ENCODE measurements at places on chromosomes 2 and 18.

DNA sequence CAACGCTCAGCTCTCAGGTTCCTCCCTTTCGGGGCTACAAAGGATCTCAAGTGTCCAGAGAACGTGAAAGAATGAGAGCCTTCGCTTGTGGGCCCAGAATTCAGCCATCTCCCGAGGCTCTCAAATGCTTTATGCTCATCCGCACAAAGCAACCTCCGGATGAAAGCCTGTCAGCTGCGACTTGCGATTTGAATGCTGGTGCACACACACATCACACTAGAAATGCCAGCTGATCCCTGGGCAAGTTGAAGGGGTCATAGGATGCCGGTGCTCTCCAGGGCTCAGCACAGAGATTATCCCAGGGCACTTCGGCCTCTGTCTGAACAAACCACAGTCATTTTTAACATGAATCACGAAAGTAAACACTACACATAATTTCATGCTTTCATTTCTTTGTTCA is 141.8 kb upstream of the MYT1L start:
- no peak for DNase-seq

DNA sequence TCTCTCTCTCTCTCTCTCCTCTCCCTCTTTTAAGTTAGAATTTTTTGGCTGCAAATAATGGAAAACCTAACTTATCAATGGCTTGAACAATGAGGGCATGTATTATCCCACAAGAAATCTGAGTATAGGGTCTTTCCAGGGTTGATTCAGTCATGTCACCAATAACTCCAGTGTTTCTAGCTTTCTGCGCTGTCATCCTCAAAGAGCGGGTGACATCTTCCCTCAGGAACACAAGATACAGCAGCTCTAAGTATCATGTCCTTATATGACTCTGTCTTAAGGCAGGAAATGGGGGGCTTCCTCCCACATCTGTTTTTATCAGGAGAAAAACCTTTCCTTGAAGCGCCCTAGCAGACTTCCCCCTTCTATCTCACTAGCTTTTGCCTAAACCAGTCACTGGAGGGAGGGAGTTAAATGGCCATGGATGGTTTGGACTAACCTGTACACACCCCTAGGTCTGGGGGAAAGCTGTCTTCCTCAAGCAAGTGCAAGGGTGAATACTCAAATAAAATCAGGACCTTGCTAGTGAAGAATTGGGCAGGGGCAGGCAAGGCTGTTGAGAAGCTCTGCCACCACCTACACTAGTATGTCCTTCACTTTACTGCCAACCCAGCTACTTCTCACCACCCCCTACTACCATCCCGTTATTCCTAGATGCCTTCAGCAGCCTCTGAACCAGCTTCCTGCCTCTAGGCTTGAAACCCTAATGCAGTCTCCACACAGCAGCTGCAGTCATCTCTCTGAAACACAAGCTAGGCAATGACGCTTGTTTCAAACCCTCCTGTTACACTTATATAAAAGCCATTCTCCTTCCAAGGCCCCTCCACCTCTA is 7.5 kb upstream of the TUBA4A start:
- no peak for DNase-seq

- DNase-seq: no peak
Measured at GRCh38 chr2:188506843-188507242, 215.2 kb downstream of the GULP1 start.

- no peak for DNase-seq
Measured at GRCh38 chr2:20425884-20426283, 21.0 kb upstream of the RHOB start.

Data from right renal pelvis (tissue), 4 donors.